Stimulated activated memory B cell treated with anti-CD40 and anti-IgM and Interleukin-4, amounts not matched to agents 10 μg/mL and 1 μg/mL and 100 μg/mL, for 72 hours (primary cell): ENCODE measurements at places on chromosomes 2 and 18.

- no peak for ATAC-seq
Observed at GRCh38 chr2:237011206-237011795, 74.4 kb upstream of the COPS8 start.

DNA sequence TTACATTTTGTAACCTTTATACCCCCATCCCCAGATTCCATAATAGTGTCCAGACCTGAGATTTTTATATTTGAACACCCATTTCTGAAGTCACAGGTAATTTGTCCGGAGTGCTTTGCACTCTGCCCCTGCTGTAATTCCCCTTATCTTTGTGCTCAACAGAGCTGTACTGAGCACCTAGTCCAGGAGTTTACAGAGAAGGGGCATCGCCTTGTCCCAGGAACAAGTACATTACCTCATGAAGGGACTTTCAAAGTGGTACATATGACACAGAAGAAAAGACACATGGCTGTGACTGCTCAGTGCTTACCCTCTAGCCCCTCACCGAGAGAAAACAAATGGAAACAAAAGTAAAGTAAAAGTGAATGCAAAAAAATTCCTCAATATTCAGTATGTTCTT, 373.5 kb downstream of the SOX11 start:
- no peak for ATAC-seq

GRCh38 chr18:61850756-61851155, 42.1 kb downstream of the RNF152 start:
- ATAC-seq, result no peak

GRCh38 chr2:151946899-151947812, 118.9 kb upstream of the ARL5A start:
- ATAC-seq, result peak; percentile 47
